ENCODE measurements at places on chromosomes 12 and 14.

DNA sequence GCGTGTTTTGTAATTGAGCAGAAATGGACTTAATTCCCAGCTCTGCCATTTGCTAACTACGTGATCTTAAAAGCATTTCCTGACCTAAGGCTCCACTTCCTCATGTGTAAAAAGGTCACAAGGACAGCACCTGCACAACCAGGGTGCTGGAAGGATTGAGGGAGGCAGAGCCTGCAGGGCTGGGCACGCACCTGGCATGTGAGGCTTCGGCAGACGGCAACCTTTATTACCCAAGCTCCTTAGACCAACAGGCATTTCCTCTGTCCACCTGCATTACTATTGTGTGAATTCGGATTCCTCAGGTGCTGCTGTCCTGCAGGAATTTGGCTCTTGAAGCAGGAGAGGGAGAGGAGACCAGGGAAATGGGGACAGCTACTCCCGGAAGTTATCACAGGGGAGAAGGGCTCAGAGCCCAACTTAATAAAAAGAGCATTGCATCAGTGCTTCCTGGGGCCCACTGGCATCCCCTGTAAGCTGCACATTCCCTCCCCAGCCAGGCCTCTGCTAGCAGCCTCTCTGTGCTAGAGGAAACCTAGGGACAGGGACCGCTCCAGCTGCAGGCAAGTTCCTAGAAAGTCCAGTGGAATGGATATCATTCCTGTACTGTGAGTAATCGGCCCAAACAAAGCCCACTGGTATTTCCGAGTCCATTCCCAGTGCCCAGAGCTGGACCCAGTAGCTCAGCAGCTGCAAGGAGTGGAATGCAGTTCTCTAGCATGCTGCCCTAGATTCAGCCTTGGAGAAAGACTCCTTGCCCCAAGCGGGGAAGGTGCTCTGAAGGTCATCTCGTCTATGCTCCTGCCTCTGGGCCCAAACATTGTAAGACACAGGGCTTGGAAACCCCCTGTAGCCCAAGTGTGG, 157.1 kb upstream of the CCND2 start:
- DNase-seq, result no peak

DNA sequence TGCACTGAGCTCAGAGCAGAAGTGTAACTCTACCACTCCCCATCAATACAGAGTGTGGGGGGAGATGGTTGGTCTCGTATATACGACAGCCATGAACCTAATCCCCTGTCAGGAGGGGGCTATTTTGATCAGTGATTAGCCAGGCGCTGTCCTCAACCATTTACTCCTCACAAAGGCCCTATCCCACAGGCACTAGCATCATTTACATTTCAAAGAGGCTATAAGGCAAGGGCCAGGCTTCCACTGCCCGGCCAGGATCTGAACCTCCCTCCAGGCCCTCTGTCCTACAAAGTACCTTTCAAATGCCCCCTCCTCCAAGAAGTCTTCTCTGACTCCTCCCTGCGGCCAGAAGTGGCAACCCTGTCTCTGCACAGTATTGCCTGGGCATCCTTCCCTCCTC, 74.7 kb downstream of the ITPK1 start:
- no peak for DNase-seq

DNA sequence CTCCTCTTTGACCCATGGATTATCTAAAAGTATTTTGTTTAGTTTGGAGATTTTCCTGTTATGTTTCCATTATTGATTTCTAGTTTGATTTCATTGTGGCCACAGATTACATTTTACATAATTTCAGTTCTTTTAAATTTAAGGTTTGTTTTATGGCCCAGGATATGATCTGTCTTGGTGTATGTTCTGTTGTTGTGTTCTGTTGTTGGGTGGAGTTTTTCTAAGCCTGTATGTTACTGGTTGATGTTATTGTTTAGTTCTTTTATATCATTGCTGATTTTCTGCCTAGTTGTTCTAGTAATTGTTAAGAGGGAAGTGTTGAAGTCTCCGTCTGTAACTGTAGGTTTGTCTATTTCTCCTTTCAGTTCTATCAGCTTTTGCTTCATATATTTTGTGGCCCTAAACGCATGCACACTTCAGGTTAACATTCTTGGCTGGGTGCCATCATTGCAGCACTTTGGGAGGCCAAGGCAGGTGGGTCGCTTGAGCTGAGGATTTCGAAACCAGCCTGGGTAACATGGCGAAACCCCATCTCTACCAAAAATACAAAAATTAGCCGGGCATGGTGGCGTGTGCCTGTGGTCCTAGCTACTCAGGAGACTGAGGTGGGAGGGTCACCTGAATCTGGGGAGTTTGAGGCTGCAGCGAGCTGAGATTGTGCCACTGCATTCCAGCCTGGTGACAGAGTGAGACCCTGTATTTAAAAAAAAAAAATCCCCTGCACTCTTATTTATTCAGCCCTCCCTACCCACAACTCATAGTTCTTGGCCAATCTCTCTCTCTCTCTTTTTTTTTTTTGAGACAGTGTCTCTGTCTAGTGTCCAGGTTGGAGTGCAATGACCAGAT, 28.1 kb upstream of the CFL2 start:
- no peak for DNase-seq

- DNase-seq, result no peak
Observed at GRCh38 chr12:65740506-65740872, 83.8 kb upstream of the HMGA2 start.

GRCh38 chr14:60773558-60773957, 39.0 kb downstream of the MNAT1 start:
- DNase-seq, result no peak

DNA sequence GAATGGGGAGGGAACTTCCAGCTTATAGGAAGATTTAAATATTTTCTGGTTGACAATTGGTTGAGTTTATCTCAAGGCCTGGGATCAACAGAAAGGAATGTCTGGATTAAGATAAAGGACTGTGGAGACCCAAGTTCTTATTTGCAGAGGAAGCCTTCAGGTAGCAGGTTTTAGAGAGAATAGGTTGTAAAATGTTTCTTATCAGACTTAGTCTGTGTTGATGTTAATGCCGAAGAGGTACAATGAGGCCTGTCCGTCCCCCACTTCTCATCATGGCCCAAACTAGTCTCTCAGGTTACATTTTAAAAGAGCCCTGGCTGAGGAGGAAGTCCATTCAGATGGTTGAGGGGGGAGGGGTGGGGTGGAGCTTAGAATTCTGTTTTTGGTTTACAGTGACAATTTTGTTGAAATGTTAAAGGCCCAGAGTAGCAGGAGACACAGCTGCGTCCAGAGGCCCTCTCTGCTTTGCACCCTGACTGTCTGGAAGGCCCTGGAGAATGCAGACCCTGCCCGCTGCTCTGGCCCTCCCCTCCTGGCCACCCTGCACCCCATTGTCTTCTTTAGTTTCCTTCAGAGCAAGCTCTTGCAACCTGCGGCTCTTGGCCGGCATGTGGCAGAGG, 672.5 kb upstream of the TMEM132C start:
- DNase-seq, result no peak

GRCh38 chr14:37591941-37592481, 3.0 kb downstream of the FOXA1 start:
- no peak for DNase-seq

GRCh38 chr12:81627336-81628189, 131.6 kb downstream of the PPFIA2 start:
- no peak for DNase-seq

DNA sequence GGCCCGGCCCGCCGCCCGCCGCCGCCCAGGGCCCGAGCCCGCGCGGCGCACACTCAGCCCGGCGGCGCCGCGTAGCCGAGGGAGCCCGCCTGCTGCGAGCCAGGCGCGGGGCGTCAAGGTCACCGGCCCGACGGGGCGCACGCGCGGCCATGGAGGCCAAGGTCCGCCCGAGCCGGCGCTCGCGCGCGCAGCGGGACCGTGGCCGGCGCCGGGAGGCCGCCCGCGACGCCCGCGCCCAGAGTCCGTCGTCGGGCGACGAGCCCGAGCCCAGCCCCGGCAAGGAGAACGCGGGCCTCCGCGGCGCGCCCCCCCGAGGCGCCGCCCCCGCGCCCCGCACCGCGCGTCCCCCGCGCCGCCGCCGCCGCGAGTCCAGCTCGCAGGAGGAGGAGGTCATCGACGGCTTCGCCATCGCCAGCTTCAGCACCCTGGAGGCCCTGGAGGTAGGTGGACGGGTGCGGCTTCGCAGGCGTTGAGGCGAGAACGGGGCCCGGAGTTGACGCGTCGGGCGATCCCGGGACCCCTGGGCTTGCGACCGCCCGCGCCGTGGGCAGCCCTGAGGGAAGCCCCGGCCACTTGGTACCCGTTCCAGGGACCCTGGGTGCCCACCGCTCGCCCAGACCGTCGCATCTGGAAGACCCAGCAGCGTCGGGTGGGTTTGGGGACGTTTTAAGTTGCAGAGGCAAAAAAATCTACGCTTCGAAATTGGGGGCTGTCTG, 629 bp downstream of the FBRSL1 start:
- no peak for DNase-seq

DNA sequence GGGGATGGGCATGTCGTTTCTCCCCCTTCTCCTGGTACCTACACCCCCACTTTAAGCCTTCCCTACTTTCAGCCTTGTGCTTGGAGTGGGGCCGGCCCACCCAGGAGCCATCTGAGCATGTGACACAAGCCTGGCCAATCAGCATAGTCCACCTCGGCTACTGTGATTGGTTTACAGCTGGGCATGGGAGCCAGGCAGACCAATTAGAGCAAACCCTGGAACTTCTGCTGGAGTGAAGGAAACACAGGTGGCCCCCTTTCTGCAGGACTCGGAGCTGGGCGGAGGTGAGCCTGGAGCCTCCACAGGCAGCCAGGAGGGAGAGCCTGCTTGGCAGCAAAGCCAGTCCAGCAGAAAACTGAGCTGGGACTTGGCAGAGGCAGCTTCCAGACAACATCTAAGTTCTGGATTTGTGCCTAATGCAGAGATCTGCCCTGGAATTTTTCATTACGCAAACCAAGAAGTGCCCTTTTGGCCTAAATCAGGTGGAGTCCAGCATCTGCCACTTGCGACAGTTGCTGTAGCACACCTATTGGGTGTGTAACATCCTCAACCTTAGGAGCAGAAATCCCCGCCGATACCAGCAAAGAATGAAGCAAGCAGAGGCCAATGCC, 59.5 kb downstream of the SCARB1 start:
- no peak for DNase-seq

- no peak for DNase-seq
Observed at GRCh38 chr12:72093930-72094329, 155.3 kb downstream of the TPH2 start.
